Stimulated activated CD8-positive, alpha-beta memory T cell treated with anti-CD3 and anti-CD28 coated beads, Interleukin-7, amount 100 ng/mL, for 48 hours (primary cell): ENCODE measurements at places on chromosomes 12 and 14.

- DNase-seq = no peak
Observed at GRCh38 chr12:89250213-89250612, 102.1 kb downstream of the DUSP6 start.

DNA sequence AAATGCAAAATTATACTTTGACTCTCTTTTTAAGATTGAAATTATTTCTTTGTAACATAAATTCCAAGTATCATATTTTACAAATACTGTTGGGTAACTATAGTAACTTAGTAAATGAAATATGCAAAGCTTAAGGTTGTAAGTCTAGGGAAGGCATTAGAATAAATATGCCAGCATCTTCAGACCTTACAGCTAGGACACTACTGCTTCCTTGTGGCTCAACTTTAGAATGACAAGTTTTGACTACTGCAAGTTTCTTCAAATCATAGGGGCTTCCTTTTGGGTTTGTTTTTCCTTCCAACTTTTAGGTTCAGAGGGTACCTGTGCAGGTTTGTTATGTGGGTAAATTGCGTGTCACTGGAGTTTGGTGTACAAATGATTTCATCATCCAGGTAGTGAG, 17.7 kb upstream of the ANP32D start:
- no peak for DNase-seq

DNA sequence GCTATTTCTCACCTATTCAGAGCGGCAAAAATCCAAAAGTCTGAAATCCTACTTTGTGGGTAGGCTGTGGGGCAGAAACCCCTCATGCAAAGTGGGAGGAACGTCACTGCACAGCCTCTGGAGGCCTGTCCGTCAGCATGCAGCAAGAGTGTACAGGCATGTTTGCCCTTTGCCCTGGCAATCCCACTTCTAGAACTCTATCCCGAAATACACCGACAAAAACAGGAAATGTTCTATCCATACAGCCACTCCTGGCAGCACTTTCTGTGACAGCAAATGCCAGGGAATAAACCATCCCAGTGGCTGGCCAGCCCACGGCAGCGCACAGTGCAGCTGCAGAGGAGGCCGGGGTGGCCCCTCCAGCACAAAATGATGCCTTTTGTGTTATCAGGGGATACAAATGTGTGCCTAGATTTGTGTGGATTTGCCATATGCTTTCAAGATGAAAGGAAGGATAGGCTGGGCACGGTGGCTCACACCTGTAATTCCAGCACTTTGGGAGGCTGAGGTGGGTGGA, 39.7 kb downstream of the AMN start:
- DNase-seq = no peak

DNA sequence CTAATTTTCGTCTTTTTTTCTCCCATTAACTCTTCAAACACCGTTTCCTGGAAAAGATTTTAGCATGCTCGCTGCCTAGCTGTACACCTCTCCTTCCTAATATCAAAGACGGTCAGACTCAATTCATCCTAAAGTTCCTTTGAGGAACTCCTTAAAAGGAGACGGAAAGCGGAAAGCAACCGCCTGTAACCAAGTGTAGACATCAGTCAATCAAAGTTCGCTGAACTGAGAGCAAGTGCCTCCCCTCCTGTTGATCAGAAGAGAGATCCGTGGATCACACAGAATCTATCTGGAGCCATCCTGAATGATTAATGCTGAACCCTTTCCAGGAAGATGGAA, 412 bp upstream of the TEP1 start:
- no peak for DNase-seq

DNA sequence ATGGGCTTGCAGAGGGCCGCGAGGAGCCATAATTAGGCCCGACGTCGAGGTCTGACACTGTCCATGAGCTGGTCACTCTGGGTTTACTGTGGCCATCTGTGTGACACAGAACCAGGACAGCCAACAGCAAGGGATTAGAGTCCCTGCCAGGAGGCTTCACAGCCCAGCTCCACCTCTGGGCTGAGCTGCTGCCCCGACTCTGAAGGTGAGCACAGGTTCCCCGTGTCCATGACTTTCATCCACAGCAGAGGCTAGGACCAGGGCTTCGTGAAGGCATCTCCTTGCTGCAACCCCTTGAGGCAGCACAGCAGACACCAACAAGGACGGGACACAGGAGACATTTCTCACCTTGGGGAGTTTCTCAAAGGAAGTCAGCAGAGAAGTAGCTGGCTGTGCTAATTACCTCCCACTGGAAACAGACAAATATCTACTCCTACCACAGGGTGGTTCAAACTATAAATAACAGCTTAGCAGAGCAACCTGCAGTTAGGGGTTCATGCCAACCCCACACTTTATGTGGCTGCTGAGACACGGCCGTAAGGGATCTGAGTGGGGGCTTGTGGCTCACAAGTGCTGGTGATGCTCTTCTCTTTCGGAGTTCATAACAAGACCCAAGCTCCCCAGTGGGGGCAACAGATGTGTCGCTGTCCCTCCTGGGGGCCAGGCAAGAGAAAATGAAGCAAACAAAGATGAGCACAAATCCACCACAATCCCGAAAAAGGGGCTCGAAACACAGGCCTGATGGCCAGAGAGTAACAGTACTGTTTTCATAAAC, 29.2 kb downstream of the ZFYVE21 start:
- no peak for DNase-seq

GRCh38 chr14:34873589-34874385, 1.4 kb downstream of the BAZ1A start:
- peak; percentile 73 for DNase-seq

DNA sequence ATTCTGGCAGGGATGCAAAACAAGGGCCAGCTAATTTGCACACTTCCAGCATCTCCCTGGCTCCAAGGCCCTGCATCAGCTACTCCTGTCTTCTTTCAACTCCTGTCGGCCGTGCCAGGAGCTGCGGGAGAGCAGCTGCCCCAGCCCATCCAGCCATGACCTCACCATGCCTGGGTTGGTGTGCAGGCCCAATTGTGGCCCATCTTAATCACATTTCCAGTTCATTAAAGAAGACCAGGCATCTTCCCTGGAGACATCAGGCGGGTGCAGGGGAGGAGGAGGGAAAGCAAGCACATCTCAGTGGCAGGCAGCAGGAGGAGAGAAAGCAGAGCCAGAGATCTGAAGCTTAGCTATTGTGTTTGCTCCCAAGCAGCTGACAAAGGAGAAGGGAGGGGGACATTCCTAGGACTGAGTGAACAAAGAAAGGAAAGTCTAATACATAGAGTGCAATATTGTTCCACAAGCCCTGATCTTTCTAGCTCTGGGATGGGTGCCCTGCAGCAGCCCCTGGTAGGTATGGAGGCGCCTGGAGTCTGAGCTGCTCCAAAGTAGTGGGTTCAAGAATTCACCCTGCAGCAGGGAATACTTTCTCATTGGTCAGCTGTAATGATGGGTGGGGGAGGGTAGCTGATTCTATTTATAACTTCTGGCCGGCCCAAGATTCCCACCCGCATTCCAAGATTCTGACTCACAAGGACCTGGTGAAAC, 40.1 kb downstream of the VWF start:
- DNase-seq = no peak
